ENCODE measurements at places on chromosomes 16 and 17. TPM values are rescaled to one million over a fixed set of nuclear protein-coding genes. Genes with fewer than 3 reads are reported as not detected.

The SLC2A4 gene
- 0.19 TPM for total RNA-seq

The C16orf54 gene
- total RNA-seq = not detected

The ALOX15 gene
- not detected for total RNA-seq

The PPP1R27 gene
- total RNA-seq = not detected

The ORC6 gene
- total RNA-seq = 10.8 TPM

The HS3ST3A1 gene
- 1.5 TPM for total RNA-seq

The TNP2 gene
- total RNA-seq = under 0.01 TPM

The C16orf92 gene
- not detected for total RNA-seq

The TRIM65 gene
- 8.5 TPM for total RNA-seq

Data from aortic smooth muscle cell (primary cell).